Bone marrow (tissue), 2 donors: ENCODE measurements at places on chromosomes 13 and 19.

DNA sequence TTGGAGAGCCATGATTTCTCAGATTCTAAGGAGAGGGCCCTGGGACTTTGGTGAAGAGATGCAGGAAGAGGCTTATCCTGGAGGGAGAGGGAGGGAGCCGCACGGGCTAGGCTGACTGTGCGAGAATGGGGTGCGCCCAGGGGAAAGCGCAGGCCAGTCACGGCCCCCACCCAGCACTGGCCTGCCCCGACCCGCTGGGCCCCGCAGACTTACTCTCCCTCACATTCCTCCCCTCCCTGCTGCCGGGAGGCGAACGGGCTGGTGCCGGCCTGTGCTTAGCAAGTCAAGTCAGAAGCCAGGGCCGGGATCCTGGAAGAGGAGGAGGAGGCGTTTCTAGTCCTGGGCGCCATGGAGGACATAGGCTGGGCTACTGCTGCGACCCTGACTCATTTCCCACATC lies 120.0 kb downstream of the CRYL1 start:
- no peak for DNase-seq

DNA sequence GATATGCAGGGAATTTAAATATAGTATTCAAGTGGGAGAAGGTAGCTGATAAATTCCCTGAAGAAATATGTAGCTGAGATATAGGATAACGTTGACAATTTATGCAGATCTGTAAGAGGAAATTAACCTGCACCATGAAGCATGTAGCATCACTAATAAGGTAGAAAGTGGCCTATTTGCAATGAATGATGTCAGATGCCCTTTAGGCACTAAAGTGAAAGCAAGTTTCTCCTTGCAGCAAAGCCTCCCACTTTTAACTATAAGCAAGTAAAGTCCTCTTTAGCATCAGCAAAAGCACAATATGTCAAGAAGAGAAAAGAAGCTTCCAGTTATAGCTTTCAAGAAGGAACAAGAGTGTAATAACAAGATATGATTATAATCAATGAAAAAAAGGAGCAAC lies 102.5 kb upstream of the SLITRK1 start:
- no peak for DNase-seq

- no peak for DNase-seq
These were observed at the start of gene ADAMTS10 for GRCh38 chr19:8610041-8610935. ADAMTS10 (minus strand) TSS chr19:8610715; CDS start chr19:8605710, 5,005 bp downstream.

DNA sequence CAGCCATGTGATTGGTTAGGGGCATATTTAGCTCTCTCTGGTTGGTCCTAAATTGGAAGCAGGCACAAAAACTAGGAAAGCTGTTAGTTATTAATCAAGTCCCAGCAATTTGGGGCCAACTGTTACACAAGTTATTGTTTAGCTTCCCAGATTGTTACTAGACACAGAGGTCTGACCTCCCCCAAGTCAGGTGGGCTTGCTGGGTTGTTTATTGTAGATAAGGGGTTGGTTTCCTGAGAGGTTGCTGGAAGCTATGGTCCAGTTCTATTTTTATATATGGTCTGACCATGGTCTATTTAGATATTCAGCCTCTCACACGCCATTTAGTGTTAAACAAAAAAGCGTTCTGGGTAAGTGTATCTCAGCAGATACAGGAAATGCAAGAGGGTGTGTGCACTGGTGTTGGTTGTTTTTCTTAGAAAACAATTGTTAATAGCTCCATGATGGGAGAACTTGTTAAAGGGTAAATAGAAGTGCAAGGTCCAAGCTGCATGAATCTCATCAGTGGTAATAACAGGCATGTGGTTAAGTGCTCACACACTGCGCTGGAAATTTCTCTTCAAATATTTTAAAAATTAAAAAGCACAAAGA lies 150.0 kb downstream of the RAP2A start:
- no peak for DNase-seq

DNA sequence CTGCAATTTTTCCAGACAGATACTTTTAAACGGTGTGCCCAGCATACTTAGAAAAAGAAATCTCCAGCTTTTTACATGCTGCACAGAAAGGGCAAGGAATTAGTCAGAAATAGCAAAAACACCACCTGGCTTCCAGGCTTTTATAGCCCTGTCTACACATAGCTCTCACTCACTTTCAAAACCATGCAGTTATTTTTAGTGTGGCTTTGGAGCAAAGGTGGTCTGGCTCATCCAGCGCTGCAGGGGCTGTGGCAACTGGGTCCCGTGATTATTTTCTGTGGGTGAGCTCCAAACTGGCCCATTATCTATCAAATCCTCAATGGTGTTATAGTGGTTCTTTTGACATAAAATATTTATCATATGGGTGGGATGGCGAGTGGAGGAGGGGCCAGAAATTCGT lies 57.0 kb downstream of the COL4A2 start:
- DNase-seq = no peak
